ENCODE measurements at places on chromosomes 5 and 9.

DNA sequence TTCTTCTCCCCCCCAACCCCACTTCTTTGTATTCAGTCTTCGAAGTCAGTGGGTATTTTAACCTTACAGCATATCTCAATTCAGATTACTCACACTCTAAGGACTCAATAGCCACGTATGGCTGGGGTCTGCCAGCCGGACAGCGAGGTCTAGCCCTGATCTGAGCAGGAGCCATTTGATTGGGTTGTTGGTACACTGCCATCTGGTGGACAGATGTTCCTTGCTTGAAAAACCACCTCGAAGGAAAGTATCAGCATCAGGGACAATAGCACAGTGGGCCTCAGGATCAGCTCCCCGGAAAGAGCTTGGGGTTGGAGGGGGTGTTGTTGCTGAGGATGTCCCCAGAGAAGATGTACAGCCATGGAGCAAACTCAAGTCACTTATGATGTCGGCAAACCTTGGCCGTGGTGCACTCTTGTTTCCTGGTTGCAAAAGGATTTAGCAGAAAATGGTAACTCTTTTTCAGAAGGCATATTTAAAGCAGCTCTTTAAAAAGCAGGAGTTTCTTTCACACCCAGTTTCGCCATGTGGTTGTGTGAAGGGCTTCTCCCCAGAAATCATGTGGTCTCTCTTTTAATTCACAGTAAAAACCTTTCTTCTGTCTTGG is 31.7 kb upstream of the KCNMB1 start:
- DNase-seq: peak; percentile 59

GRCh38 chr5:39224196-39224761 is 4.9 kb upstream of the FYB1 start:
- no peak for DNase-seq

DNA sequence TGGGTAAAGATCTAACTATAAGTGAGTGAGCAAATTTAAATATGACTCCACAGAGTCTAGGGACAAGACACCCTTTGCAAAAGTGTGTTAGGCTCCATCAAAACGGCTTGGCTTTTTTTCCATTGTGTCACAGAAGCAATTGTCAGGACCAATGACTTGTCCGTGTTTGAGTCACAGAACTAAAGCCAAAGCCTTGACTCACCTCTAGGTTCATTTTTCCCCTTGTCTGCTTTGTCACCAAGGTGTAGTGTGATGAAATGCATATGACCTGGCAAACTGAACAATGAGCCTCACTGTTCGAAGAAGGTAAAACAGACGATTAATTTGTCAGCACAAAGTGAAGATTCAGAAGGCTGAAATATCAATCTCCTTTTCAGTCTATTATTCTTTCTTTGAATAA is 331.0 kb downstream of the GLIS3 start:
- DNase-seq: no peak

GRCh38 chr5:157568222-157568621 is 7.4 kb downstream of the ADAM19 start:
- no peak for DNase-seq

DNA sequence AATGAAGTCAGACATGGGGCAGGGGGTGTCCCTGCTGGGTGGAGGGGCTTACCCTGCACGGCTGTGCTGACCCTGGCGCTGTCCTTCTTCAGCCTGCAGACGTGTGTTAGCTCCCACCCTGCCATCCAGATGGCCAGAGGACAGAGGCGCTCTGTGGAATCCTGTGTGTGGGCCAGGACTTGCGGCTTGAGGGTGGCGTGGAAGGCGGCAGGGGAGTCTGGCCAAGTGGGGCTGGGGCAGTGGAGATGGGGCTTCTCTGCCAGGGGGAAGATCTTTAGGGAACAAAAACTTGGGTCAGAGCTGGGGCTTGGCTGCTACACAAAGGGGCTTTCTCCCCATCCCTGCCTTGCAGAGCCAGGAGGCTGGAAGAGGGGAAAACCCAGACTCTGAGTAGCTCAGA is 46.5 kb upstream of the SYNPO start:
- DNase-seq: no peak

DNA sequence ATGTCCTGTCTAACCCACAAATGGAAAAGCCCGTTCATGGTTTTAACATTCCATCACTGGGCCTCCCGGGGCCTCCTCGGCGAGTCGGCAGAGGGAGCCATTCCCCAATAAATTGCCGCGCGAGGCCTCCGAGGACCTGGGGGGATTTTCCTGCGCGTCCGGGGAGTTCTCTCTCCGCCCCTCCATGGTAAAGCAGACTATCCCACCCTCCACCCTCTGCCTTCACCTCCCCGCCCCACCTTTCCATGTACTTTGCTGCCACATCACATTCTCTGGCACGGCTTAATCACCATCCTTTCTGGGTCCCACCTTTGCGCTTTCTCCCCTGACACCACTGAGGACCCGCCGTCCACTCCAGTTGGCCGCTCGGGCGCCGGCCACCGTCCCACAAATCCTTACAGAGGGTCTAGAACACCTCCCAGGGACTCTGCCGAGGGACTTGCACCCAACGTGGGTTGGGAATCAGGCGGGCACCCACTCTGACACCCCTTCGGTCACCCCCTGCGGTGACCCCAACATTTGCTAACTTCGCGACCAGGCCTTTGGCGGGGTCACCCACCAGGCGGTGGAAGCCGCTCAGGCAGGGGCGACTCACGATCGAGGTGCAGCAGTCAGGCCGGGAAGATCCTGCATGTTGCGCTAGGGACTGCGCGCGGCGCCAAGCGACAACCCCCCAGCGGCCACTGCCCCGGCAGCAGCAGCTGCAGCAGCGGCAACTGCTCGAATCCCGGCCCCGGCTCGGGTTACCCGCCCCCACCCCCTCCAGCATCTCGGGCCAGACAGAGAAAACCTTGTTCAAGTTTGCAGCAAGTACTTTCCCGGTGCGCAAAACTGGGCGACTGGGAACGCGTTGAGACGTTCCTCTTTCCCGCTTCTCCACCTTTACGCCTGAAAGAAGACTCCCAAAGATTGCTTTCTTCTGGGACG is at the start of gene MEGF10:
MEGF10 (plus strand) TSS at position 778 of the 927 bp plus-strand sequence. CDS start 40,513 bp downstream, outside the sequence.
- no peak for DNase-seq

DNA sequence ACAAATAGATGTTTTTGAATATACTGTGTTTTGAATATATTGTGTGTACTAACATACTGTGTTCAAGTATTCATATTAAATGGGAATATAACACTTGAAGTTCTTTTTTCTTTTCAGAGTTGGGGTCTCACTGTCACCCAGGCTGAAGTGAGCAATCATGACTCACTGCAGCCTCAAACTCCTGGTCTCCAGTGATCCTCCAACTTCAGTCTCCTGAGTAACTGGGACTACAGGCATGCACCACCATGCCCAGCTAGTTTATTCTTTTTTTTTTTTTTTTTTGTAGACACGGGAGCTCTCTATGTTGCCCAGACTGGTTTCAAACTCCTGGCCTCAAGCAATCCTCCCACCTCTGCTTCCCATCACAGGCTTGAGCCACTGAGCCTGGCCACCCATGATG is 23.2 kb upstream of the AUH start:
- no peak for DNase-seq

GRCh38 chr5:142143878-142144277 is 35.3 kb downstream of the NDFIP1 start:
- no peak for DNase-seq

DNA sequence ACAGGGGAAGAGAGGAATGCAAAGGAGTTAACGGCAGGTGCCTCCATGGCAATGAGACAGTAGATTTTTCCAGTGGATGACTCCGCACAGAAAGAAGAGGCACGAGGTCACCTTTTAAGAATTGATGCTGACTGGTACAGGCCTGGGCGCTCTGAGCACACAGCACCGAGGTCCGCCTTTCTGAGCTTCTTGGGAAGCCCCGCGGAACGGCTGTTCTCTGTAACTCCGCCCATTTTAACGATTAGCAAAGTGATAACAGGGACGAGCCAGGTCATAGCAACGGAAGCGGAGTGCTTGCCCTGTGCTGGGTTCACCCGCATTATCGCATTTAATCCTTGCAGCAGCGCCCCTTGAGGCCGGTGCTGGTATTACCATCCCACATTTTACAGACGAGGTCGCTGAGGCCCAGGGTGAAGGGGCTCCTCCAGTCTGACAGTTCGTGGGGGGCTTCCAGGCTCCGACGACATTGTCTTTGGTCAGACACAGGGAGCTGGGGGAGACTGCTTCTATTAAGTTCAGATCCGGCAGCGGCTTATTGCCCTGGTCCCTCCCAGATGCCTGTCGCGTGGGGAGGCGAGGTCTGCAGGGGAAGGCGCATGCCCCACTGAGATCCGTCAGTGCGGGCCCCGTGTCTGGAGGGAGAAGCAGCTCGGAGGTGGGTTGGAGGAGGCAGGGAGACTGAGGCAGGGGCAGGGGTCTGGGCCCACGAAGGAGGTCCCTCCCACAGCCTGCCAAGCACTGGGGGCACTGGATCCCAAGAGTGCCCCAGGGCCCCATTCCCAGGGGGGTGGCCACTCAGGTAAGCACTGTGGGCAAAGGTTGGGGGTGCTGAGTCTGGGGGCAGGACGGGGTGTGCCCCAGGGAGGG is 22.3 kb upstream of the HMCN2 start:
- DNase-seq: peak; percentile 70

GRCh38 chr5:132813599-132814502 is 749 bp downstream of the SOWAHA start:
- no peak for DNase-seq

DNA sequence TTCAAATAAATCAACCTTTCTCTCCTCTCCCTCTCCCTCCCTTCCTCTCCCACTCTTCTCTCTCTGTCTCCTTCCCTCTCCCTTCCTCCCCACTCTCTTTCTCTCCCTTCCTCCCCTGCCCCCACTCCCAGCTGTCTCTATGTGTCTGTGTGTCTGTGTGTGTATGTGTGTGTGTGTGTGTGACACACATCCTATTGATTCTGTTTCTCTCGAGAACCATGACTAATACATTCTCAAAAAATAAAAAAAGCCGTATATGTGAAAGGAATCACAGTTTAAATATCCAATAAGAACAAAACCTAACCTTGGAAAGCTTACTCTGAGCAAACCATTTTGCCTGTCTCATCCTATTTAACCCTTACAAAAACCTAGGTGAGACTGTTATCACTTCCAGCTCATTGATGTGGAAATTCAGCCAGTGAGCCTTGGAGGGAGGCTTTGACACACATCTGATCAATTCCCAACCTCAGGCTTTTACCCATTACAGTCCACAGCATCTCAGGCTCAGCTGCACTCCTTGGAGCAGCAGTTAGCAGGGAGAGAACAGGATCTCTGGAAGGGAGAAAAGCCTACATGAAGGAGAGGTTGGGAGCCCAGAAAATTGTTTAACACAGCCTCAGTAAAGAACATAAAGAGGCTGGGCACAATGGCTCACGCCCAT is 8.3 kb downstream of the HSD17B3 start:
- DNase-seq: no peak

- no peak for DNase-seq
Observed at GRCh38 chr9:77738932-77739331, 90.8 kb upstream of the GNA14 start.

DNA sequence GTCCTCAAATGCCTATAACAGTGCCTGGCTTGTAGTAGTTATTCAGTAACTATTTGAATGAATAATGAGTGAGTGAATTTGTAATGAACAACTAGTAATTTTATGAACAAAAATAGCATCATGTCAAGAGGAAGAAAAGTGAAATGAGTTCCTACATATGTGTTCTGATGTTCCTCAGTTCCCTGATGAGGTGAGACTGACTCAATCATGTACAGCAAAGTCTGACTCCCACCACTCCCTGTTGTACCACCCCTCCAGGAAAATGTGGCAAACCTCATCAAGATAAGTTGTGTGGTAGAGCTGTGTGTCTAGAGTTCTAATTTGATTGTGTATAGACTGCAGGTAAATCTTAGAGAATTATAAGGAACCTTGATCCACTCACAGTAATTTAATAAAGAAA is 201.6 kb downstream of the GOLPH3 start:
- DNase-seq: no peak

- no peak for DNase-seq
Observed at GRCh38 chr5:159100782-159101646, 1.3 kb upstream of the EBF1 start.

DNA sequence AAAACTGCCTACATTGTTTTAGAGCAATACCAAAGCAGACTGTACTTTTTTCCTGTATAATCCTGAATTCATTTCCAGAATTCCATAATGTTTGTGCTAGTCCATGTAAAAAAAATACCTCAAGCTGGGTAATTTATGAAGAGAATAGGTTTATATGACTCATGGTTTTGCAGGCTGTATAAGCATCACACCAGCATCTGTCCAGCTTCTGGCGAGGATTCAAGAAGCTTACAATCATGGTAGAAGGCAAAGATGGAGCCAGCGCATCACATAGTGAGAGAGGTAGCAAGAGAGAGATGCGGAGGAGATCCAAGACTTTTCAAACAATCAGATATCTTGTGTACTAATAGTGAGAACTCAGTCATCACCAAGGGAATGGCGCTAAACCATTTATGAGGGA is 280.3 kb upstream of the CDH9 start:
- no peak for DNase-seq

DNA sequence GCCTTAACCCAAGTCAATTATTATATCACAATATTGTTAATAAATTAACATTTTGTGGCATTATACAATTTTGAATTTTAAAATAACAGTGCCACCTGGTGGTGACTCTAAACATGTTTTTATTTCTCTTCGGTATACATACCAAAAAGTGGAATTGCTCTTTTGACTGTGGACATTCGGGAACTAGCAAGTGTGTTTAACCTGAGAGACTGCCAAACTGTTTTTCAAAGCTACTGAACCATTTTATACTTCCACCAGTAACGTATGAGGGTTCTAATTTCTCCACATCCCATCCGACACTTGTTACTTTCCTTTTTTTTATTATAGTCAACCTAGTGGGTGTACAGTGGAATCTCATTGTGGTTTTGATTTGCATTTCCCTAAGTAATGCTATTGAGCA is 18.3 kb upstream of the HSDL2 start:
- no peak for DNase-seq

DNA sequence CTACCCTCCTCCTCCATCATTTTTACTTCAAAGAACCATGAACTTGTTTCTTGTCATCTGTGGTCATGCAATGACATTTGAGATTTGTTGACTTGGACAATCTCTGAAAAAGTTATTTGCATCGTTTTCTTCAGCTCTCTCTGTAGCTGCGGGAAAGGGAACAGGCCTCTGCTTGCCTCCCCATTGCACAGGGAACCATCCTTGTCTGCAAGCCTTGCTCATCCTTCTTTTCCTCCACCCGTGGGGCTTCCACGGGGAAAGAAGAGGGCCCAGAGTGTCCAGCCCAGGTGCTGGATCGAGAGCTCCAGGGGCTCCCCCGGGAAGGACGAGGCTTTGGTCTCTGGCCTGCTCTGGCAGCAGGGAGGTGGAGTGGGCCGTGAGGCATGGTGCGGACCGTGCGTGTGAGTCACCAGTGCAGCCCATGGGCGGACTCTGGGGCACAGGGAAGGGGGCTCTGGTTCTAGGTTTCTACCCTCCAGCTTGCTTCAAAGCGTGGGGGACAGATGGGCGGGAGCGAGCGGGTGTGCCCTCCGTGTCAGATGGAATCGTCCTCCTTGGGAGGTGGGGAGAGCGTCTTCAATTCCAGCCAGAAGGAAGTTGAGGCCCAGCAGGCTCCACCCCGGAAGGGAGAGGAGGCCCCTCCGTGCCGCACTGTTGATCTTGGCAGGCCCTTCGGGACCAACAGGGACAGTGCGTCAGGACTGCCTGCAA is 6.0 kb upstream of the IRX4 start:
- DNase-seq: no peak

DNA sequence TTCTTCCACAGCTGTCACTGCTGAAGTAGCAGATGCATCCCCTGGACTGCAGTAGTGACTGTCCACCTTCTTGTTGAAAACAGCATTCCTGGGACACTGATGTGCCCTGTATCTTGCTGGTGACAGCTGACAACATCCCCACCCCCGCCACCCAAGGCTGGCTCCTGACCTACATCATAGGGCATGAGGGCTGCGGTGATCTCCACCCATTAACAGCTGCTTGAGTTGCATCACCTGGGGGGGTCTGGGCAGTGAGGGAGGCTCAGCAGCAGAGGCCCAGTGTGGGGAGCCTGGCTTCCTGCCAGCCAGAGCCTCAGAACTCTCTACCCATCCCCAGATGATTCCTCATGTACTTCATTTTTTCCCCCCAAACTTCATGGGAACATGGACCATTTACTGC is 4.1 kb downstream of the PRUNE2 start:
- DNase-seq: no peak
